CD4-positive, alpha-beta T cell treated with Interleukin-17A for 1 hour (primary cell): ENCODE measurements at places on chromosomes 13 and 19.

- no peak for DNase-seq
These were observed 62.8 kb upstream of the LRCH1 start for GRCh38 chr13:46490129-46490528.

DNA sequence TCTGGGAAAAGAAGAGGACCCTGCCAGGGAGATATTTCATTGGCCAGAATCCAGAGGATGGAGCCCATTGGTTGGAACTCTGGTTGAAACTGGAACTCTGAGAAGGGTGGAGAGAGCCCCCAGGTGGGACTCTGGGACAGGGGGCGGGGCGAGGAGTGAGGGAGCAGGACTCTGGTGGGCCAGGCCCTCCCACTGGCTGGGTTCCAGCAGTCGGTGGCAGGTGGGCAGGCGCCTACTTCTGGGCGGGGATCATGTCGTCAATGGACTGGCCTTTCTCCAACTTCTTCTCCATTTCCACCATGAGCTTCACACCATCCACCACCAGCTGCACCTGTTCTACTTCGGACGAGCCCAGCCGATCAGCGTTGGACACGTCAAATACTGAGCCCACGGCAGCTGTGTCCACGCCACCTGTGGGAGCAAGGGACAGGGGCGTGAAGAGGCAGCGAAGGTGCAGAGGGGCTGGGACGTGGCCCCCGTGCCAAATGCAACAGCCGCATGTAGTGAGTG, 16.1 kb downstream of the CKM start:
- DNase-seq = no peak

DNA sequence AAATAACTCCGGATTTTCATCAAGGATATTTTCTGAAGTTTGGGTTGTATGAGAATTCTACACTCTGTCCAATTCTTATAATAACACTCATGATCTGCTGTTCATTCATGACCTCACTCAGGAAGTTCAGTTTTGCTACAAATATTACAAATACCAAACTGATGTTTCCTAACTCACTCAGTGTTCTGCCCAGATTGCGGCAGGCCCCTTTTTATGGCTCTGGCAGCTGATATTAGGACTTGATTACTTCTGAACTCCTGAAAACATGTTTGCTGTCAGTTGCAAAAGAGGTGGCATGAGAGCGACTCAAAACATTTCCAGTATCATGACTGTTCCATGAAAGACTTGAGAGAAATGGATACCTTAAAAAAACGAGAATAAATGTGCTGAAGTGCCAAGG, 188.0 kb downstream of the RGCC start:
- no peak for DNase-seq

DNA sequence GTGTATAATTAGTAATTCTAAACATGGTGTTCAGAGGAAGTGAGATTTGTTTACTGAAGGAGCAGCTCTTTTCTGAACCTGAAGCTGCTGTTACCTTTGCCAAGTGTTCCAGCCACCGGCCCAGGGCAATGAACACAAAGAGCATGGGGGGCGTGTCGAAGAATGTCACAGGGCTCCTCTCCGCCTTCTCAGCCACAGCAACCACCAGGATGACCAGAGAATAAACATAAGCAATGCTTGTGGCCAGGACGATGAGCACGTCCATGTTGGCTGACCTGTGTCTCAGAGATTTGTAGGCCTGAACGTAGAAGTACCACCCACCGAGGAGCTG, 53.1 kb downstream of the ATP7B start:
- no peak for DNase-seq

GRCh38 chr19:10780368-10780767, 55.6 kb downstream of the TMED1 start:
- DNase-seq = peak; percentile 7

DNA sequence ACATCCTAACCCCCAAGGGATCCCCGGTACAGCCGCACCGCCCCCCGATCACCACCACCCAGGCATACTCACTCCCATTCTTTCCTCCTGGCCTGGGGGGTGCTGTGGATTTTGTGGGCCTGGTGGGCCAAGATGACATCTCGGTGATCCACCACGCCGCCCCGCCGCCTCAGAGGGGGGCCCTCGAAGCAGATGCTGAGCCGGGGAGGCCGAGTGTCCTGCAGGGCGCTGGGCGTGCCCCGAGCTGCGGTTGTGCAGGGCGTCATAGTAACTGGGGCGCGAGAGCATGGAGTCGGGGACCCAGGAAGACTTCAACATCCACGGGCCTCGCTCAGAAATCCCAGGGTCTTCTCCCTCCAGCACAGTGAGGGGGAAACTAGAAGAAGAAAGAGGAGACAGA, 93.4 kb upstream of the CACNA1A start:
- no peak for DNase-seq

DNA sequence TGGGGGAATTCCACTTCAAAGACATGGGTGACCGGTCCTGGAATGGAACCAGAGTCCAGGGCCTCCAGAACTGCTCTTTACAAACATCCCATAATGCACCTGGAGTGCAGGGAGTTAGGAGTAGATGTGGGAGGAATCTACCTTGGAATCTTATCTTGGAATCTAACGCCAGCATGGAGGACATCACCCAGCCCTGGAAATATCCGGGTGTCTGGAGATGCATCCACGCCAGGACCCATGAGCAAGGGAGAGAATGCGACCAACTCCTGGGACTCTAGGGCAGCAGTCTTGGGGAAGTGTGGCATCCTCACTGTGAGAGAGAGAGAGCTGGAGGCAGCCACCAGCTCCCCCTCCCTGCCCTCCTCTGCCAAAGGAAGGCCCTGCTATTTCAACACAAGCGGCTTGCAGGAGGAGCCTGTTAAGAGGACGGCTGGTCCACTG, 211.8 kb downstream of the UQCRFS1 start:
- no peak for DNase-seq

DNA sequence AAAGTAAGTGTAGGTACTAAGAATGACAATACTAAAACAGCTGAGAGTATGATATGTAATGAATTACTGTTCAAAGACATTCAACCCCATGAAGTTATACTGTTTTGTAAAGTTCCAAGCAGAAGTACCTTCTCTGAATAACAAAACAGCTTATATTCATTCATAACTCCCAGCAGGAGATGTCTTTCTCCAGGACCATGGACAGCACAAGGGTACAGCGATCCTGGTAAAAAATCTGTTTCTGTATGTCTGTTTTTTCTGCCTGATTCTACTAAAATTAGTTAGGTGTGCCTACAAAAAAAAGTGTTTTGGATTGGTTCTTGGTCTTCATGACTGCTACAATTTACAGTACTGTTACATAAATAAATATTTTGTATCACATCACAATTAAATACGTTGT, 172.5 kb upstream of the SLITRK5 start:
- DNase-seq = no peak

GRCh38 chr13:23644527-23645138, 74.4 kb downstream of the TNFRSF19 start:
- DNase-seq = no peak

DNA sequence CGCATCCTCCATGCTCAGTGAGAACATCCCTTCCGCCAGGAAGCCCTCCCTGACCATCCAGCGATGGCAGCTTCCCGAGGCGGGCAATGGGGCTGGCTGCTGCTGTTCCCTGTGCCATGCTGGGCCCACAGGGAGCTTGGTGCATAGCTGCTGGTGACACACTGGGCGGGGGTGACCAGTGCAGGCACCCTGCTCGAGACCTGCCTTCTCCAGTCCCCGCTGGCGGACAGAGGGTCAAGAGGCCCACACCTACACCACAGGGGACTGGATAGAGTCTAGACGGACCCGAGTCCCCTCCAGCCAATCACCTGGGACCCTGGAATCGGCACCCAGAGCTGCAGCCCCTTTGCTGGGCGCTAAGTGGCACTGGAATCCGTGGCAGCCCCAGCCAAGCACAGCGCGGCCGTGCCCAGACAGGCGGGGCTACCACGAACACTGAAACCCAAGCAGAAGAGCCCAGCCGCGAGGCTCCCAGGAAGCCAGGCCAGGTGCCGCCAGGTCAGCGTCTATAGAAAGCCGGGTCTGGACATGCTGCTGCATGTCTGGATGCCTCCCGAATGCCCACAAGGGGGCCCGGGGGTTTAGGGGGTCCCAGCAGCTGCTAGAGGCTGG, 9.0 kb upstream of the TBXA2R start:
- DNase-seq = no peak

DNA sequence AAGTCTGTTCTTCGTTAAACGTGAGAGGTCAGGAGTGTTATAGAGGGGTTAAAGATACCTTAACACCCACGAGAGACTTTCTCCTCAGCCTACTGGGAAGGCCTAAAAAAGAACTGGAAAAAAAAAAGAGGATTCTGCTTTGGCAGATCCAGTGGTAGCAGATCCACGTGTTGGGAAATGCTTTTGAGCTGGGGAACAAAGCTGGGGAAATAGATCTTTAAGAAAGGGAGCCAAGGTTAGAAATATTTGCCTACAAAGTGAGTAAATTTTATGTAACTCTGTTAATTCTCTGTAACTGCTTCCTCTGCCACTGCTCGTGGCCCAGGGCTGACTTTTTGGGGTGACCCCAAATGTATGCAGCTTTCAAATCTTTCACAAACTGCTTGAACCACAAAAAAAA, 11.7 kb downstream of the RFX2 start:
- no peak for DNase-seq

DNA sequence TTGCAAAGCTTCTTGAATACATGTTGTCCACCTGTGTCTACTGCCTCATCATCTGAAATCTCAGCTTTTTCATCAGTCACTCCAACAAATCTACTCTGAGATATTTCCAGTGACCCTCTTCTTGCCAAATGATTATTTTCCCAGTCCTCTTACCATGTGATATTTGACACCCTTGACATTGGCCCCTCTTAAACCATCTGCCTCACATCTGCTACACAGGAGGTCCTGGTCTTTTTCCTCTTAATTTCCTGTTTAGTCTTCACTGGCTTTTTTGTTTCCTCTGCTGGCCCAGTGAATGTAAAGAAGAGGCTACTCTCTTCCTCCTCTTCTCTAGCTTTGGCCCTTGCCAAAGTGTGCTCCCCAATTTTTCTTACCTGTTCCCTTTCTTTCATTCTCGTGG, 218.7 kb downstream of the DNAJC15 start:
- DNase-seq = no peak

DNA sequence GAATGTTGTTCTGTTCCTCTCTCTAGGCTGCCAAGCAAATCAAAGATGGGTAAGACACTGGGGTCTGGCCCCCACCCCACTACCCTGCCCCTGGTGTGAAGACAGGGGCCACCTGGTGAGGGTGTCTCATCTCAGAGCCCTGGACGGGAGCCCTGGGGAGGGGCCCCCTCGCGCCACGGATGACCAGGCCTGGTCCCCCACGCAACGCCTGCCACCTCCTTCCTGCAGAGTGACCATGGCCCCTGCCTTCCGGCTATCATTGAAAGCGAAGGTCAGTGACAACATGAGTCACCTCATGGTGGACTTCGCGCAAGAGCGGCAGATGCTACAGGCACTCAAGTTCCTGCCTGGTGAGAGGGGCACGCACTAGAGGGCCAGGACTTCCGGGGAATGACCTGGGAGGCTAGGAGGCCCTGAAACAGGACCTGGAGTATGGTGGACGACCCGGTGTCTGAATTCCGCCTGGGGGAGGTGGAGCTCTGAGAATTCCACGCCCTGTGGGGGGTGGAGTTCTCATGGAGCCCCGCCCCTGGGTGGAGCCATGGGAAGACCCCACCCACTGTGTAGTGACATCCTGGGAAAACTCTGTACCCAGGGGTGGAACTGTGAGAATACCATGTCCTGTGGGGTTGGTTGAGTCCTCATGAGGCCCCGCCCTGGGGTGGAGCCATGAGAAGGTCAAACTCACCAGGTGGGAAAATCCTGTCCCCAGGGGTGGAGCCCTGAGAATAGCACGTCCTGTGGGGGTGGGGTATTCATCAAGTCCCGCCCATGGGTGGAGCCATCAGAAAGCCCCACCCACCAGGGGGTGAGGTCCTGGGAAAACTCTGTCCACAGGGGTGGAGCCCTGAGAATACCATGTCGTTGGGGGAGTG, 6.1 kb downstream of the FSD1 start:
- DNase-seq = peak; percentile 12

DNA sequence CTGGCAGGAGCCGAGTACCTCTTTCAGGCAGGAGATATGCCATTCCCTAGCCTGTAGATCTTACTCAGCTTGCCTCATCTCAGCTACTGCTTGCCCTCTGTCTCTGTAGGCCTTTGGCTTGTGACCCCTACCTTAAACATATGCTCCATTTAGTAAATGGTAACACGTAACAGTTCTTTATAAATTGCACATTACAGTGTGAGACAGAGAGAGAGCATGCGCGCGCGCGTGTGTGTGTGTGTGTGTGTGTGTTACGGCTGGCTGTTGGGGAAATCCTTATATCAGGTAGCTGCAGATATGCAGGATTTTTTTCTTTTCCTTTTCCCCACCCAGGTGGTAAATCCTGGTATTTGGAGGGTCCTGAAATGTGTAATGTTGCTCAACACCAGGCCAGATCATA, 4.2 kb downstream of the SPINT2 start:
- peak; percentile 5 for DNase-seq

DNA sequence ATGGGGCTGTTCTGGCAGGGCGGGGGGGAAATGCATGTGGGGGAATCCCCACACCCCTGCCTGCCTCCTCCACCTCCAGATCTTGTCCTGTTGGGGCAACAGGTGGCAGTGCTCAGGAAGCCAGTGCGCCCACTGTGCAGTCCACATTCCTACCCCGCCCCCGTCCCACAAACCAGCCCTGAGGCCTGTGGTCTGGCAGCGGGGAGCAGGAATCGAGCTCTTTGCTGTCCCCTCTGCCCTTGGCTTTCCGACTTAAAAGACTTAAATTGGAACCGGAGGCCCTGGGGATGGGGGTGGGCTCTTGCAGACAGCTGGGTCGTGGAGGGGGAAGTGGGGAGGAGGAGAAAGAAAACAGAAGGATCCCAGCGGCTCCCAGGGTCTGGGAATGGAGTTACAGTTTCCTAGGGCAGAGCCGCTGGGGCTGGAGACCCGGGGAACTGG, 4.3 kb downstream of the NANOS3 start:
- peak; percentile 41 for DNase-seq

GRCh38 chr13:27970382-27971235, 1.5 kb upstream of the CDX2 start:
- no peak for DNase-seq

- DNase-seq = no peak
These were observed 87.6 kb upstream of the STK24 start for GRCh38 chr13:98664510-98664909.

DNA sequence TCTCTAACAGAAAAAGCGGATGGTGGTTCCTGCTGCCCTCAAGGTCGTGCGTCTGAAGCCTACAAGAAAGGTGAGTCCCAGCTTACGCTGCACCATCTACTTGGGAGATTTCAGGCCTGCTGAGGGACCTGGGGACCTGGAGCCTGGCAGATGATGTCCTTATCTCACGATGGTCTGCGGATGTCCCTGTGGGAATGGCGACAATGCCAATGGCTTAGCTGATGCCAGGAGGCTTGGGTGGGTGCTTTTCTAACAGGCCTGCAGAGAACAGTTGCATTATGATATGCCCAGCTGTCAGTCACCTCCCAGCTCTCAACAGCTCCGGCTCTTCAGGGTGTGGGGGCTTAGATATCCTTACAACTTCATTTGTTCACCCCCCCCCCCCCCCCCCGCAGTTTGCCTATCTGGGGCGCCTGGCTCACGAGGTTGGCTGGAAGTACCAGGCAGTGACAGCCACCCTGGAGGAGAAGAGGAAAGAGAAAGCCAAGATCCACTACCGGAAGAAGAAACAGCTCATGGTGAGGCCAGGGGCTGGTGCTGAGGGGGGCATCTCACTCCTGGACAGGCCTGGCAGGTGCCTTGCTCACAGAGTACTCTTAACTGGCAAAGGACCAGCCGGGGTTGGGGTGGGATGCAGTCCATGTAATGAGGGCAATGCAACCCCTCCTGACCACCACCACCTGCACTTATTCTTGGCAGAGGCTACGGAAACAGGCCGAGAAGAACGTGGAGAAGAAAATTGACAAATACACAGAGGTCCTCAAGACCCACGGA, 3.8 kb downstream of the RPL13A start:
- DNase-seq = no peak
